ENCODE measurements at places on chromosomes 2 and 18.

DNA sequence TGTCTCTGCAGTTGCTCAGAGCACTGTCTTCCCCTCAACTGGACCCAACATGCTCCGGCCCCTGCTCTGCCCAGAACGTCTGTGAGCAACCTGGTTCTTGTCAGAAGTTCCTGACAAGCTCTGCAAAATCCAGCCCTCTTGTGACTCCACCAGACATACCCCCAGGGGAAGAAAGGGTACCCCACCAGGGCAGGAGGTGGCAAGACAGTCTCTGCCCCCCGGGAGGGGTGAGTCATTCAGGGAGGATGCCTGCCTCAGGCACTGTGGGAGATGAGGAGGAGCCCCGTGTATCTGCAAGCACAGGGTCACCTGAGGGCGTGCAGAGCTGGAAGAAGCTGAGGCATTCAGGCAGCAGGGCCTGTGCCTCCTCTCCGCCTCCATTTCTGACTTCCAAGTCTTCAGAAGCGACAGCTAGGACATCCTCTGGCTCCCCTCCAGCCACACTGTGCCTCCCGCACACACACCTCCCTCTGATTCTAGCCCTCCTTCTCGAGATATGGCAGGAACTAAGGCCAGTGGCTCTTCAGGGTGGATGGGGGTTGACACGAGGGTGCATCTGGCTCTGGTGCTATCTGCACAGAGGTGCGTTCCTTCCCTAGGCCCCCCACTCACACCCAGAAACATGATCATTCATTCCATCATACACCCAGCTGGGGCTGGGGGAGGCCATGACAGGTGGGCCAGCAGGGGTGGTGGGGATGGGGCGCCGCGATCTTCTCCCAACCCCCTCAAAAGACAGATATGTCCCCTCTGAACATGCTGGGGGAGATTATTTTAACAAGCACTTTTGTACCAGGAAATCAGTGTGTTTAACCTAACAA is 222.2 kb downstream of the CYP26B1 start:
- DNase-seq, result peak; percentile 31

DNA sequence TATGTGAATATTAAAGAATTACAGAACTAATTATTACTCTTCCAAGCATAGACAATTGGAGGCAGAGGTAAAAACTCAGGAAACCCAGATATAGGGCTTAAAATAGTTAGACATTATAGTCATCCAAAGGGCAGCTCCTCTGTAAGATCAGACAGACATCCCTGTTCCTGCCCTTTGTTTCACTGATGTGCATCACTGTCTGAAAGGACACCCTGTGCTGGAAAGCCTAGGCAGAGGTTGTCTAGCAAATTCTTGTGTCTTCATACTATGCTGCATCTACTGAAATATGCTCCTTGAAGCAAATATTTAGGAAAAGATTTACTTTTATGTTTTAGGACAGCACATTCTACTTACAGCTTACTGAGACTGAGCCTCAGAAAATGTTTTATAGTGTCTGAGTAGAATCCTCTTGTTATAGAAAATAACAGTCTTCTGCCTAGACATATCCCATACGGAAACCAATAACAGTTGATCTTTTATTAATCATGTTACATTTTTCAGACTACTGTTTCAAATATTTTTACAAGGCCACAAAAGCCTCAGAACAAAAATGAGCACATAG is 977.3 kb upstream of the CDH2 start:
- no peak for DNase-seq

GRCh38 chr2:217326238-217327022 is 466.6 kb upstream of the TNP1 start:
- DNase-seq, result no peak

GRCh38 chr2:16640001-16640700 is 25.5 kb downstream of the CYRIA start:
- DNase-seq, result no peak

DNA sequence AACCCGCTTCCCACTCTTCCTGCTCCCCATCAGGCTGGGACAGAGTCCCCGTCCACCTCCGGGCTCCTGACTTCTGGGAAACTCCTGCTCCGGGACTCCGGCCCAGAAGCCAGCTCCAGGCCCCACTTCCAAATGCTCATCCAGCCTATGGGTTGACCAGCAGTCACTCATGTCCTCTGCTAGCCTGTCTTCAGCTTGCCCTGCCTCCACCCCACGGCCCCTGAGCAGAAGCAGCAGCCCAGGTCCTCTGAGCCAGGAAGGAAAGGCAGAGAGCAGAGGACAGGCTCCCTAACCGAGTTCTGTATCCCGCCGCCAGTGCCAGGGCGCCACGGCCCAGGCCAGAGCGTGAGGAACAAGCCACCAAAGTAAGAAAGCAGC is 86.4 kb upstream of the ID2 start:
- DNase-seq, result peak; percentile 60

DNA sequence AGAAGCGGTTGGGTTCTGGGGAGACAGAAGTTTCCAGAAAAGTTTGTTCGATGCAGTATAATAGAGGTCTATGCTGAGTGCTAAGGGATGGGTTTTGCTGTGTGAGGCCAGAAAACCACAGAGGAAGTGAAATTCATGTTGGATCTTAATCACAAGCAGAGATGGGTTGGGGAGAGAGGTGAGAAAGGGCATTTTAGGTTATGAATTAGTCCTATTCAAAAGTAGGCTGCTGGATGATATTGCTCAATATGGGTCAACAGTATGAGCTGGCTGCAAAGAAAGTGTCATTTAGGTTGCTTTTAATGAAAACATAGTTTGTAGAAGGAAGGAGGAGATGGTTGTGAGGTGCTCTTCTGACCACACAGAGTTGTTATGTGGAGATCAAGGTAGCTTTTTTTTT is 118.8 kb upstream of the LHCGR start:
- no peak for DNase-seq

DNA sequence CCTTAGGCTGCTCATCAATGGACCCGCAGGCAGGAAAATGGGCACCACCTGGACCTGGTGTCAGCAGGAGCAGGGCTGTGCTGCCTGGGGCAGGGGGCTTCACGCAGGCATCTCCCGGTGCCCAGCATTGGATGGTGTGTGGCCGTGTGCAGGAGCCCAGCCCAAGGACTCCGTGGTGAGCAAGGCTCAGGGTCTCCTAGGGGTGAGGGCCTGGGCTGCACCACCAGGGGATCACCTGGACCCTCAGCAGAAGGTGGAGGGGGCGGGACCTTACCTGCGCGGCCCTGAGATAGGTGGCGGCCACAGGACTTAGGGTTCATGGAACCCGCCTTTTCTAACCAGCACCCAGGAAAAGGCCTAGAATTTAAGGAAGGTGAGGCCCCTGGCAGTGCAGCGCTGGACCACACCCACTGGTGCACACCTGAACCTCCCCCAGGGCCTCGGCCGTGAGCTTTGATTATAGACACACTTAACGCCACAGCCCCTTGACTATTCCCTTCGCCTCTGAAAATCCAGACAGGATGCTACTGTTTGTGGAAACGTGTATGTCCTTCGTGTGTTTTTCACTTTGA is 89.0 kb downstream of the TMEM18 start:
- DNase-seq, result no peak

DNA sequence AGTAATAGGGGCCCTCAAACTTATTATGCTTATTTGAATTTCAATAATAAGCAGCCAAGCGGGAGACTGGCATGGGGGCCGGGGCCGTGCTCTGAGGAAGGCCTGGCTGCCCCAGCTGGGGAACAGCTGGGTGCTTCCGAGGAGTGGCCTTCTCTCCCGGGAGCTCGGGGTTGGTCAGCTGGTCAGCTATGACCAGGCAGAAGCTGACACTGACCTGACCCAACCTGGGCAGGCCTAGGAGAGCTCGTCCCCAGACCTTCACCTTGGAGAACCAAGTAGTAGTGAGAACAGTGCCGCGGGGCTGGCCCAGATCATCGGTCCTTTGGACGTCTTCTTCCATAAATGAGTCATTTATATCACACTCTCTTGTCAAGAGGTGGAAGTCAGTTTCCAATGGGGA is 36.1 kb downstream of the RRM2 start:
- no peak for DNase-seq

DNA sequence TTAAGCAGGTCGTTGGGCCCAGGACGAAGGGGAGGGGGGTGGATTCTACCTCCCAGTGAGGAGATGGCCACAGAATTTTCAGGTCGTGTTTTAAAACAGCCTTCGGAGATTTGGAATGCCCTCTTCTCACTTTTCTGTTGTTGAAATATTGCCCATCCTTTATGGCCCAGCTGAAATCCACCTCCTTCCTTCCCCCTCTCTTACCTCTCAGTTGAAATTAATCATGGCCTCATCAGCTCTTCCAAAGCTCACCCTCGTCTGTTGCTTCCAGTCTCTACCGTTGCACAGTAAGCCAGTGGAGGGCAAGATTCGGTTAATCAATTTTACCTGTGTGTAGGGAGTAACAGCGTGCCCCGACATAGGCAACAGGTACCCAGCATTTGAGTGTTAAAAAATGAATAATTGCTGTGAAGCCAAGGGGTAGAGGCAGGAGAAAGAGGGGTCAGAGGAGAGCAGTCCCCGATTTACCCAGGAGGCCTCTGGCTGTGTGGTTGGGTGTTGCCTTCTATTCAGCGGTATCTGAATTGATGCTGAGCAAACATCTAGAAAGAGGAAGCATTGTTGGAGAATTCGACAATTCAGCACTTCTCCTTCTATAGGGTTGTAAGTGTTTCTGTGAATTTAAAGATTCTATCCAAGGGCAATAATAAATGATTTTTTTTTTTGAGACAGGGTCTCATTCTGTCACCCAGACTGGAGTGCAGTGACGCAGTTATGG is 8.6 kb upstream of the PDIA6 start:
- DNase-seq, result no peak

DNA sequence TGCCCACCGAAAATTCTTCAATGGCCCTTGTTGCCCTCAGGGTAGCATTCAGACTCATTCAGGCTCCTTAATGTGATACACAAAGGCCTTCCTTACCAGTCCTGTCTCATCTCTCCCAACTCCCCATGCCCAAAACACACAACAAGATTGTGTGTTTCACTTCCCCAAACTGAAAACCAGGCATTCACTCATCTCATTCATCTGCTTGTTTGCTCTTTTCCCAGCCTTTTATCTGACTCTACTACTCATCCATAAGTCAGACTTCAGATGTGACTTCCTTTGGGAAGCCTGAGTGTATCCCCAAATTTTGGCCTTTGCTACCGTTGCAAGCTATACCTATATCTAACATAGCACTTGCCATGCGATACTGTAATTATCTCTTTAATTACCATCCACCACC is 9.7 kb upstream of the SLC39A10 start:
- no peak for DNase-seq

DNA sequence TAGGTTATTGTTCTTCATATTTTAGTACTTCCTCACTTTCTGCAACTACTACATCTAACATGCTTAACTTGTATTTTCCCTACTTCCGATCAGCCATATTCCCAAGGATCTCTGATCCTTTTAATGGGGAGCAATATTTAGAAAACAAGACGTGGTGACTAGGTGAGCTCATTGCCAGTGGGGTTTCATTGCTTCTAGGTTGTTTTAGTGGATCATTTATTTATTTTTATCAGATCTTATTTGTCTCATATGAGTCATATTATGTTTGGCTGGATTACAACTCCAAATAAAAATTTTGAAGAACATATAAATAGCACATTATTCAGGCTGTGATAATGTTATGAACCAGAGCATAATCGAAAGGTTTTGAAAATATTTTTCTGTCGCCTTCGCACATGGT is 480.9 kb upstream of the TMEFF2 start:
- no peak for DNase-seq

DNA sequence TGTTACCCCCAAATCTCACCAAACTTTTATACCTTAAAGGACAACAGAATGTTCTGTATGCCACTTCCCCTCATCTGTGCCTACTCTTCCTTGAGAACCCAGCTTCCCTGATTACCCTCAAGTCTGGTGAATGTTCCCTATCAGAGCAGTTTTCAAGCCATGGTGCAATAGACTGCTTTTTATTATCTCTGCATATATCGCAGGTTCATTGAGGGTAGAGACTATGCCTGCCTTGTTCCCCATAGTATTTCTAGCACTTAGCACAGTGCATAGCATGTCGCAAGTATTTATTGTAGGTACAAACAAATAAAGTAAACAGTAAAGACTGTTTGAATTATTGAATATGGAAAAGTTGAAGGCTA is 146.6 kb downstream of the HAUS1 start:
- no peak for DNase-seq

DNA sequence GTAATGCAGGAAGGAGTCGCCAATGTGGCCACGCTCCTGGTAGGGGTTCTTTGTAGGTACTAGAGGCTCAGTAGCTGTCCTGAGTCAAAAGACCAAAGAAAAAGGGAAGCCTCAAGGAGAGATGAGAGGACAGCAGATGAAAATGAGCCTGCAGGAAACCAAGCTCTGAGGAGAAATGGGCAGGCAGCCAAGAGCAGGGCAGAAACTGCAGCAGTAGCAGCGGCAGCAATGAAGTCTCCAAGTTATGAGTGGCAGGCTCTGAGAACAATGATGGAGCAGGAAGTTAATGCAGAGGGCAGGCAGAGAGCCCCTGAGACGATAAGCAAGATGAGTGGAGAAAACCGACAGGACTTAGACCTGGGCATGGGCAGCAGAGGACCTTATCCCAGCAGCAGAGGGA is 48.2 kb upstream of the TMEM200C start:
- DNase-seq, result no peak

DNA sequence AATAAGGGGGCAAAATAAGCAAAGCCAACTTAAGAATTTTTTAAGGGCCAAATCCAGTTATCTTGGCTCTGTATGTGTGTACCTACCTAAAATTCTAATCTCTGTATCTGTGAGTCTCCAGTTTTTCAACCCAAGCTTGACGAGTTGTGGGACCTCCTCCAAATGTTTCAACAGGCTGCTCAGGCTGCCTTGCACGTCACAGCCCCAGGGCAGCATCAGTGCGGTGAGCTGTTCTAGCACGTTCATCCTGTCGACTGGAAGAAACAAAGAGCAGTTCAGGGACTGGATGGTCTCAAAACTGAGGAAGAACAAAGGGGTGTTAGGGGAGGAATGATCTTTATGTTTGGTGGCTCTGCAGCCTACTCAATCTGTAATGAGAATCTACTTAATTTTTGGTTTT is 29.4 kb downstream of the NLRC4 start:
- DNase-seq, result no peak

- DNase-seq, result no peak
These were observed 6.5 kb downstream of the RNF103 start for GRCh38 chr2:86617153-86617552.

DNA sequence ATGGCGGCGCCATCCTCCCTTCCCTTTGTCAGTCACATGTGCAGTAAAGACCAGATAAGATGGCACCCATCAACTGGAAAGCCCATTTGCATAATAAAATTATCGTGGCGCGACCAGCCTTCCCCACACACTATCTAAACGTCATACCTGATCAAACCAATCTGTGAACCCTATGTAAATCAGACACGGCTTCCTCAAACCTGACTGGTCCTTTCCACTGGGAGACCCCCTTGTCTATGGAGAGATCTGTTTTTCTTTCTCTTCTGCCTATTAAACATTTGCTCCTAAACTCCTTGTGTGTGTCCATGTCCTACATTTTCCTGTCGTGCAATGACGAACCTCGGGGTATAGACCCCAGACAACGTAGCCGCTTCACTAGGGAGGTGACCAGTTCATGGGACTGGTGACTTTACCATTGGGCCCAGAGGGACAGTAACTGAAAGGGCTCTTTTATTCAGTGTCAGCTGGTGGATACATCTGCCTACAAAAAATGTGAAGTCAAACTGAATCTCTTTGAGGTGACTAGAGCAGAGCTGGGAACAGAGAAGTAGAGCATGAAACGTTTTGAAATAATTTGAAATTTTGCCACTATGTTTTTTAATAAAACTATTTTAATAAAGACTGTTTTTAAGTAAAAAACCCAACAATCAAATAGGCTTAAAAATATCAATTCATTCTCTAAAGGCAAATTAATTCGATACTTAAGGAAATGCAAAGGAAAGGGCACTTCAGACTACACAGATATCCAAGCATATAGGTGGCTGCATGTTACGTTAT is 87.5 kb downstream of the SOCS6 start:
- no peak for DNase-seq

All from upper lobe of right lung (tissue), 1 donor.